ENCODE measurements at places on chromosomes 6 and 20.

GRCh38 chr6:32883789-32884188, 29.8 kb downstream of the PSMB9 start:
- no peak overlapping the region for H3K27ac ChIP-seq
- H3K4me3 ChIP-seq, result no peak overlapping the region
- H3K4me1 ChIP-seq, result no peaks in the 10 kb centered on the region

DNA sequence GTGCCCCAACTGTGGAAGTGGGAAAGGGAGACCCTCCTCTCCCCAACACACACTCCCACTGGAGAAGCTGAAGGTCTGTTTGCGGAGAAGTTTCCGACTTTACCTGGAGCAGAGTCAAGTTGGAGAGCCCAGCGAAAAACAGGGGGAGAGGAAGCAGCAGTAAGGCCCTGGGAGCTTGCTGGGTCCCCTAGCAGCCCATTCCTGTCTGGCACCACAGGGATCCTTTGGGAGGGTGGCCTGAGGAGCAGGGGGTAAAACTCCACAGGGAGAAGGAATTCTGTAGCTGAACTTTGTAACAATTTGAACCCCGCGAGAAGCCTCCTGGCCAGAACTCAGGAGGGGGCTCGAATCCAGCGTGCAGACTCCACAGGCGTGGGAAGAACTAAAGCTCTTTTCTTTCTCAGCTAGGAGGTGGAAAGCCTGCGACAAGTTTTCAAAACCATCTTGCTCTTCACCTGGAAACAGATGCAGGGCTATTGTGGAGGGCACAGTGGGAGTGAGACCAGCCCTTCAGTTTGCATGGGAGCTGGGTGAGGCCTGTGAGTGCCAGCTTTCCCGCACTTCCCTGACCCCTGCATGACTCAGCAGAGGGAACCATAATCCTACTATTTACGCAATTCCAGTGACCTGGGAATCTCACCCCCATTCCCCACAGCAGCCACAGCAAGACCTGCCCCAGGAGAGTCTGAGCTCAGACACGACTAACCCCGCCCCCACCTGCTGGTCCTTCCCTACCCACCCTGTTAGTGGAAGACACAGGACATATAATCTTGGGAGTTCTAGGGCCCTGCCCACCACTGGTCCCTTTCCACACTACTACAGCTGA, 25.8 kb downstream of the SERPINB9 start:
- peak overlapping the region; percentile 98 for H3K27ac ChIP-seq
- H3K4me3 ChIP-seq, result peak overlapping the region; percentile 96
- peaks cover 8% of the 10 kb centered on the region for H3K36me3 ChIP-seq
- no peaks in the 10 kb centered on the region for H3K27me3 ChIP-seq
- peaks cover 63% of the 10 kb centered on the region for H3K4me1 ChIP-seq
- no peak for DNase-seq

- DNase-seq, result no peak
- H3K27ac ChIP-seq, result no peak within 1 kb of the TSS
- peaks cover 16% of the 10 kb centered on the region for H3K4me1 ChIP-seq
These were observed at the start of gene TCF21 for GRCh38 chr6:133888929-133889556. Gene TCF21 (plus strand): TSS chr6:133889113. CDS start chr6:133889398, 285 bp downstream.

DNA sequence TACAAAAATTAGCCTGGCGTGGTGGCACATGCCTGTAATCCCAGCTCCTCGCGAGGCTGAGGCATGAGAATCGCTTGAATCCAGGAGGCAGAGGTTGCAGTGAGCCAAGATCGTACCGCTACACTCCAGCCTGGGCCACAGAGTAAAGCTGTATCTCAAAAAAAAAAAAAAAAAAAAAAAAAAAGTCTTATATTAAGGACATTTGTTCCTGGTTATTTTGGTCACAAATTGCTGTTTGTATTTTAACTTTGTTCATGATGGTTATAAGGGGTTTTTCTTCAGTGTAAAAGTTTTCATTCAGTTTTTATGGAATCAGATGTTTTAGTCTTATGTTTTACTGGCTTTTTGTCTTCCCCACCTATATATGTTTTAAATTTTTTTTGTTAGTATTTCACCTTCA, 13.9 kb downstream of the FILIP1 start:
- no peaks in the 10 kb centered on the region for H3K4me1 ChIP-seq
- no peak for DNase-seq
- peaks cover 23% of the 10 kb centered on the region for H3K27me3 ChIP-seq
- H3K27ac ChIP-seq, result no peak overlapping the region
- no peak overlapping the region for H3K4me3 ChIP-seq

DNA sequence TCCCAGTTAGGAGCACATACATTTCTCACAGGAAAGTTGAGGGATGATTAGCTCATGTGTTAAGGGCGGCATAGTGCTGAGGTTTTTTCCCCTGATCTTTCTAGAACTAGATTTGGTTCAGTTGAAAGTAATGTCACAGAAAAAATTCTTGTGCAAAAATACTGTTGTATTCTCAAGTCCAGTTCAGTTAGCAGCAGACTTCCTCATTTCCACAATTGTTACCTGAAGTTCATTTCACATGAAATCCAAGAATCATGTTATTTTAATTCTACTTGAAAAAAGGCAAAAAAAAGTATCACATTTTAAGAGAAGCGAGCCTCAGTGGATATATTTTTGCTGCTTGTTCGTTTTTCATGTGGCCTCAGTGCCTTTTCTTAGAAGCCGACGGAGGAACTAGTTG, 227.8 kb downstream of the TMEM242 start:
- no peak overlapping the region for H3K4me3 ChIP-seq
- H3K36me3 ChIP-seq, result peaks cover 4% of the 10 kb centered on the region
- no peaks in the 10 kb centered on the region for H3K27me3 ChIP-seq
- H3K4me1 ChIP-seq, result peaks cover 60% of the 10 kb centered on the region
- no peak for DNase-seq

DNA sequence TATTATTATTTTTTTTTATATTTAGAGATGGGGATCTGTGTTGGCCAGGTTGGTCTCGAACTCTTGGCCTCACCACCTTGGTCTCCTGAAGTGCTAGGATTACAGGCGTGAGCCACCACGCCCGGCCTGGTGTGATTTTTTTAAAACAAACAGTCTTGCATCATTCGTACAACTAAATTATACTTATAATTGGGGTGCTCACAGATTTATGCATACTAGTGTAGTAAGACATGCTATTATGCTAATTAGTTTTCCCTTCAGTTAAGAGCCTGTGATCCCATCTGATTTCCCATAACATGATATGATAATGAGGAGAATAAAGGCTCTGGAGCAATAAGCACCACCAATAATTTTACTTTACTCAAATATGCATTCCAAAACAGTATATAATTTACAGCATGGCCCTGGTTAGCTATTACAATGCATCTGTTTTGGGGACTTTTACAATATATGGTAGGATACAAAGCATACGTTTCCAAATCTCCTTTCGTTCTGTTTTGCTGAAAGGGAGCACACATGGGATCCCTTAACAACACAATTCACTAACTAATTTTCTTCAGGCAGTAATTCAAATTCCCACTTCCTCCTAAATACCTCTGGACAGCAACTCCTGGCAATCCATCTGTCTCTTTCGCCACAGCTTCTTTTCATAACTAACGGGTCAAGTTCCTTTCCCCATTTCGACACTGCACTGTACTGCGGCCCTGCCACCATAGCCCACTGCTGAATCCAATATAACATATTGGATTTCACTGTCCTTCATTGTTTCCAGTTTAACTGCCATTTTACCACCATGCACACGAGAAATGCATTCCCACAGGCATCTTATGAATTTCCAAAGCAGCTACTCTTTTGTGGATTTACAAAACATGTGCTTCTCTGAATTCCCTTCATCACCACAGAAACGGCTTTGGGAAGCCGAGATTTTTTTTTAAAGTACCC, 1.7 kb downstream of the NUDT3 start:
- no peak overlapping the region for H3K4me3 ChIP-seq
- no peak for DNase-seq
- no peaks in the 10 kb centered on the region for H3K27me3 ChIP-seq

- no peak for DNase-seq
- H3K27ac ChIP-seq, result no peak overlapping the region
- no peaks in the 10 kb centered on the region for H3K27me3 ChIP-seq
- H3K4me1 ChIP-seq, result no peaks in the 10 kb centered on the region
These were observed 82.5 kb downstream of the POPDC3 start for GRCh38 chr6:105097288-105097687.

GRCh38 chr20:58267389-58268215, 39.1 kb upstream of the ANKRD60 start:
- no peak for DNase-seq
- H3K27ac ChIP-seq, result peak overlapping the region; percentile 45
- no peaks in the 10 kb centered on the region for H3K27me3 ChIP-seq
- H3K4me1 ChIP-seq, result peaks cover 12% of the 10 kb centered on the region
- H3K4me3 ChIP-seq, result no peak overlapping the region

DNA sequence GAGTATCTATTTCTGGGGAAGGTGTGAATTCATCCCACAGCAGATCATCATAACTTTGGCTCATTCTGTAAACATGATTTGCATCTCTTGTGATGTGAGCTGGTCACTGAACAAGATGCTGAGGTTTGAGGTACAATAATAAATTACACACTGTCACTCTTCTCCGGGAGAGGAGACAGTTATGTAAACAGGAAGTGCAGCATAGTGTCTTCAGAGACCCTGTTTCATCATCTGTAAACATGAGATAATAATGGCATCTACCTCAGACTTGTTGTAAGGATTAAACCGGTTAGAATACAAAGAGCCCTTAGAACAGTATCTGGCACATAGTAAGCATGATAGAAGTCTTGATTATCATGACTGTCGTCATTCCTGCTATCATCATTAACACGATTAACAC, 125.2 kb downstream of the TBC1D7 start:
- H3K27ac ChIP-seq, result no peak overlapping the region
- DNase-seq, result no peak
- no peaks in the 10 kb centered on the region for H3K36me3 ChIP-seq

- peak overlapping the region; percentile 44 for H3K27ac ChIP-seq
- H3K4me3 ChIP-seq, result no peak overlapping the region
- H3K36me3 ChIP-seq, result peaks cover 32% of the 10 kb centered on the region
- DNase-seq, result no peak
- peaks cover 4% of the 10 kb centered on the region for H3K4me1 ChIP-seq
These were observed 13.3 kb upstream of the DNAJC5 start for GRCh38 chr20:63881451-63882226.

DNA sequence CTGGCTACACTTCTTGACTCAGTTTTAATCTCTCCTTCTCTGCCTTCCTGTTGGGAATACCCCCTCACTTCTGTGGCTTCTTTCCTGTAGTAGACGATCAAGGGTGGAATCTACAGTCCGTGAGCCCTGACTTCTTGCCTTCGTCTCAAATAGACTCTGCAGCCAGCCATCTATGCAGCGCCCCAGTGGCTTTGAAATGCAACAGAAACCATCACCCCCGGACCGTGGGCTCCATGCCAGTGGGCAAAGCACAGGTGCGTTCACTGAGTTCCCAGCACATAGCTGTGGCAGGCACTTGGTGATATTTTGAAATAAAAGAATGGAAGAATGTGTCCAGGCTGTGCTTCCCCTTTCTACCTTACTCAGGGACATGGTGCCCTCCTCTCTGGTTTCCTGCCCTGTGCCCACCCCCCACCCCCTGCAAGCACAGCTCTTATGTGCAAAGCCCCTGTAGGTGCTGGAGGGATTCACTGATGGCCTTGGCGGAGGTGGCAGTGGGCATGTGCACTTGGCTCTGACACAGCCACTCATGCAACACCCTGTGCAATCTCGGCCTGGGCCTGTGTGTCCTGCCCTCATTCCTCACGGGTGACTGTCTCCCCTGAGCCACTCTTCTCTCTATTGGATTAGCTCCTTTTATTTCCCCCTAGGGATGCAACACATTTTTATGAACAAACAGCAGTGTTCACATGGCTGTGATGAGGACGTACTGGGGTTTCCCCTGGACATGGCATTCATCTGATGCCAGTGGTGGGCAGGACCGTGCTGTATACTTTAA, 5.5 kb upstream of the CDSN start:
- DNase-seq, result no peak
- H3K4me1 ChIP-seq, result peaks cover 5% of the 10 kb centered on the region
- peaks cover 3% of the 10 kb centered on the region for H3K36me3 ChIP-seq
- no peak overlapping the region for H3K4me3 ChIP-seq
- peaks cover 19% of the 10 kb centered on the region for H3K27me3 ChIP-seq
- H3K27ac ChIP-seq, result no peak overlapping the region

DNA sequence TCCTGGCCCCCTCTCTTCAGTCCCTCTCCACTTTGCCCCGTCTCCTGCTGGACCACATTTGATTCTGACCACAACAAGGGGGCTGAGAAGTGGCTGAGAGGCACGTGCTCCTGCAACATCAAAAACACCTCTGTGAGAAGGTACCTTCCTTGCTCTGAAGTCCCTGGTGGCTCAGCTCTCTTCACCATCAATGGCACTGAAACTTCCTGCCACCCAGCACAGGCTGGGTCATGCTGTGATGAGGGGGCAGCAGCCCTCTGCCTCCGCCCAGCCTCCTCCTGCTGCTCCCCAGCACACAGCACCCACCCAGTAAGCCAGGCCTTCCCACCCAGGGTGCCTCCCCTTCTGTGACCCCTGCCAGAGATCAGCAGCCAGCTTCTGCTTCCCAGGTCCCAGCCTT, 10.3 kb downstream of the ZMYND8 start:
- H3K27me3 ChIP-seq, result no peaks in the 10 kb centered on the region
- H3K4me1 ChIP-seq, result peaks cover 8% of the 10 kb centered on the region
- no peak overlapping the region for H3K27ac ChIP-seq
- peaks cover 52% of the 10 kb centered on the region for H3K36me3 ChIP-seq

GRCh38 chr6:125316621-125317020, 14.9 kb upstream of the HDDC2 start:
- DNase-seq, result no peak
- H3K36me3 ChIP-seq, result no peaks in the 10 kb centered on the region
- peaks cover 8% of the 10 kb centered on the region for H3K27me3 ChIP-seq
- H3K4me1 ChIP-seq, result no peaks in the 10 kb centered on the region
- no peak overlapping the region for H3K4me3 ChIP-seq
- no peak overlapping the region for H3K27ac ChIP-seq

Measured in effector memory CD8-positive, alpha-beta T cell (primary cell).